ENCODE measurements at places on chromosomes 1 and 21. TPM values are rescaled to one million over a fixed set of nuclear protein-coding genes. Genes with fewer than 3 reads are reported as not detected.

MYBPH gene
- polyA plus RNA-seq, result 390 TPM

TMEM52 gene
- polyA plus RNA-seq, result 78.8 TPM

CDA gene
- 0.60 TPM for polyA plus RNA-seq

CCDC181 gene
- 0.76 TPM for polyA plus RNA-seq

UMODL1 gene
- polyA plus RNA-seq, result not detected

MIS18A gene
- 12.3 TPM for polyA plus RNA-seq

BATF3 gene
- 1.1 TPM for polyA plus RNA-seq

USP48 gene
- polyA plus RNA-seq, result 48.5 TPM

DCDC2B gene
- polyA plus RNA-seq, result not detected

ANKRD35 gene
- polyA plus RNA-seq, result 2.2 TPM

DTL gene
- polyA plus RNA-seq, result 13.7 TPM

DNAJC28 gene
- polyA plus RNA-seq, result 3.9 TPM

CFAP107 gene
- polyA plus RNA-seq, result 0.65 TPM

S100A16 gene
- polyA plus RNA-seq, result 44.8 TPM

RPE65 gene
- polyA plus RNA-seq, result 0.10 TPM

NLRP3 gene
- polyA plus RNA-seq, result 0.78 TPM

SLC22A15 gene
- 0.25 TPM for polyA plus RNA-seq

LCE1E gene
- not detected for polyA plus RNA-seq

DMBX1 gene
- polyA plus RNA-seq, result 0.04 TPM

FAM78B gene
- polyA plus RNA-seq, result 2.1 TPM

GSTM1 gene
- not detected for polyA plus RNA-seq

IL23R gene
- polyA plus RNA-seq, result not detected

COL16A1 gene
- polyA plus RNA-seq, result 107 TPM

ZNF436 gene
- polyA plus RNA-seq, result 55.5 TPM

SCYL3 gene
- 13.7 TPM for polyA plus RNA-seq

BMP8B gene
- polyA plus RNA-seq, result 1.1 TPM

NTRK1 gene
- 0.31 TPM for polyA plus RNA-seq

S100A11 gene
- polyA plus RNA-seq, result 343 TPM

MYOC gene
- polyA plus RNA-seq, result 13.9 TPM

USP21 gene
- polyA plus RNA-seq, result 31.1 TPM

PMVK gene
- polyA plus RNA-seq, result 28.2 TPM

DUSP10 gene
- polyA plus RNA-seq, result 9.0 TPM

UQCRHL gene
- 0.44 TPM for polyA plus RNA-seq

KMO gene
- 0.39 TPM for polyA plus RNA-seq

PGLYRP3 gene
- polyA plus RNA-seq, result not detected

RPS6KA1 gene
- 31.6 TPM for polyA plus RNA-seq

GPATCH3 gene
- polyA plus RNA-seq, result 7.4 TPM

ADORA3 gene
- 0.45 TPM for polyA plus RNA-seq

FMN2 gene
- 0.65 TPM for polyA plus RNA-seq

GRIK3 gene
- polyA plus RNA-seq, result 0.91 TPM

FCGR1A gene
- polyA plus RNA-seq, result 1.7 TPM

PRKAA2 gene
- 27.6 TPM for polyA plus RNA-seq

DNASE2B gene
- polyA plus RNA-seq, result not detected

CA6 gene
- not detected for polyA plus RNA-seq

AUNIP gene
- polyA plus RNA-seq, result 1.4 TPM

CITED4 gene
- 2.3 TPM for polyA plus RNA-seq

PTPRC gene
- 10.8 TPM for polyA plus RNA-seq

RGS13 gene
- 0.94 TPM for polyA plus RNA-seq

S100A12 gene
- polyA plus RNA-seq, result 0.53 TPM

VCAM1 gene
- 10.7 TPM for polyA plus RNA-seq

CAPN8 gene
- 0.27 TPM for polyA plus RNA-seq
